Kidney tubule cell (primary cell): ENCODE measurements at places on chromosomes 11 and 22.

- DNase-seq: peak; percentile 34
Observed at GRCh38 chr11:34379079-34379478, 21.3 kb upstream of the ABTB2 start.

GRCh38 chr11:117126223-117126965 lies 17.7 kb upstream of the PAFAH1B2 start:
- no peak for DNase-seq

DNA sequence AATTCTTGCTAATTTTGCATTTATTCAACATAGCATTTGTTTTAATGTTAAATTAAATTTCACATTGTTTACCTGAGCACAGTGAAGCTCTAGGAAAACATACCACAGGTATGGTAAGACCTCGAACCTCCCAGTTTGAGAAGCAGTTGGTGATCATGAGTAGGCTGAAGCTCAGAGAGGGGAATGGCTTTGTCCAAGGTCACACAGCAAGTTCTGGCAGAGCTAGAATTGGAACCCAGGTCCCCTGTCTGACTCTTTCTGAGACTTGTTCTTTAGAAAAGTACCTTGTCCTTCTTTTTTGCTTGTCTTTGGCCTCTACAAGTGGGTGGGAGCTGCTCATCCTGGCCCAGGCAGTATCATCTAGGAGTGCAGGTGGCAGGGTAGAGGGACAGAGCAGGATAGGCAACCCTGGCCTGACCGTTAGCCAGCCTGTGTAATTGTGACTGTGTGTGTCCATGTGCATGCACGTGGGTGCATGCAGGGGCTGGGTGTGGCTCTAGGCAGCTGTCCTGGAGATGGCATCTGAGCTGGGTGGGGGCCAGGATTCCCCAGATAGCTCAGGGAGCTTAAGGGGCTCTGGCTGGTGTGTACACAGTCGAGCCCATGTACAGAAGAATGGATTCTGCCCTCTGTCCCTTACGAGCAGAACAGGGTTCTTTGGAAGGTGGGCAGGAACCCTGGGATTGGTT lies 21.6 kb downstream of the PHLDB1 start:
- DNase-seq: no peak

DNA sequence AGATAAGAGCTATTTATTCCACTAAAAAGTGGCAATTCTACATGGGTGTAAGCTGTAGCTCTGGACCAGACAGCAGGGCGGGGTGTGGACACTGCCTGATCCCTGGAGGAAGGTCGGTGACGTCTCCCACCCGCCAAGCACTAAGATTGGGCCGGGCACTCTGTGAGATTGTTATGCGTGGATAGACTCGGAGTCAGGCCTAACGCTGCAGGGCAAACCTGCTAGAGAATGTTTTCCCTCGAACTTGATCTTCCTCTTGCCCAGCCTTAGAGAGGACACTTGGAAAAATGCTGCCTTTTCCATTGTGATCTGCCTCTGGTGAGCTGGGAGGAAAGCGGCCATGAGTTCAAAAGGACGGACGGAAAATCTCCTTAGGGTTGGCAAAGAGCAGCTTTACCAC lies 1273.4 kb downstream of the TBC1D22A start:
- no peak for DNase-seq

GRCh38 chr11:47924184-47924691 lies 56.1 kb upstream of the PTPRJ start:
- DNase-seq: peak; percentile 97

- no peak for DNase-seq
Observed at GRCh38 chr11:87572881-87573280, 535.1 kb downstream of the TMEM135 start.

DNA sequence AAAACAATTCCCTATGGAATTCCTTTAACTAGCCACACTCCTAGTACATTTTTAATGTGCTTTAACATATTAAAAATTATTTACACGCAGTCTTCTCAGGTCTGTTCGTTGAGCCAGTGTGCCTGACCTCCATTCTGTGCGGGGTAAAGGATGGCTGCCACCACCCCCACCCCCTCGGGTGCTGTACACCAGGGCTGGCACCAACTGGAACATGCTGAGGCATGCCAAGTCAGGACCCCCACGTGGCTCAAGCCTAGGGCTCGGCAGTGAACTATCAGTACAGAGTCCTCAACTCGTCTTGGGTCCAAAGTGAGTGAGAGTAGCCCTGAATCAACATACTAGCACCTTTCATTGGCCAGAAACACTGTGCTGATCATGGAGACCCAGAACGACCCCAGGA lies 32.5 kb upstream of the PHF21B start:
- DNase-seq: no peak

DNA sequence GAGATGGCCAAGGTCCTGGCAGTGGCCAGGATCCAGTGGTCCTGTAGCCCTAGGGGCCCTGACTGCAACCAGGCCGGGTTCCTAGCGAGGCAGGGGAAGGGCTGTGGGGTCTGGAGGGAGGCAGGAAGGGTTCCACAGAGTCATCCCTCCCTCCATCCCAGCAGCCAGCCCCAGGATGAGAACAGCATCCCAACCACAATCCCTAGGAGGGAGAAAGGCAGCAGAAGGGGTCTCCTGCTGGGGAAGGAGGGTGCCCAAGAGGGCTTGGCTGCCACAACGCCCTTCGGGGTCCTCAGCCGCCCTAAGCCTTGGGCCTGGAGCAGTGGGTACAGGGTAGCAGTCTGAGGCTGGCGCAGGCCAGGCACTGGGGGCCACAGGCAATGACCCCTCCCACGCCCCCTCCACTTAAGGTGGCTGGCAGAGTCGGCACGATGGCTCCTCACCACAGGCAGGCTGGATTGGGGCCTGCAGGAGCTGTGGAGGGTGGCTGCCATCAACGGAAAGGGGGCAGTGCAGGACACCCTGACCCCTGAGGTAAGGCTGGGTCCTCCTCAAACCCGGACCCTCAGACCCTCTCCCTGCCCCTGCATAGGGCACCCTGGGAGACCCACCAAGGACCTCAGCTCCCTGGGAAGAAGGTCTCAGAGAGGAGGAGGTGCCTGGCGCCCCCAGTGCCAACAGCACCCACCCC lies 7.2 kb downstream of the SLC22A12 start:
- no peak for DNase-seq

GRCh38 chr11:102252339-102252891 lies 64.9 kb upstream of the BIRC3 start:
- DNase-seq: no peak

DNA sequence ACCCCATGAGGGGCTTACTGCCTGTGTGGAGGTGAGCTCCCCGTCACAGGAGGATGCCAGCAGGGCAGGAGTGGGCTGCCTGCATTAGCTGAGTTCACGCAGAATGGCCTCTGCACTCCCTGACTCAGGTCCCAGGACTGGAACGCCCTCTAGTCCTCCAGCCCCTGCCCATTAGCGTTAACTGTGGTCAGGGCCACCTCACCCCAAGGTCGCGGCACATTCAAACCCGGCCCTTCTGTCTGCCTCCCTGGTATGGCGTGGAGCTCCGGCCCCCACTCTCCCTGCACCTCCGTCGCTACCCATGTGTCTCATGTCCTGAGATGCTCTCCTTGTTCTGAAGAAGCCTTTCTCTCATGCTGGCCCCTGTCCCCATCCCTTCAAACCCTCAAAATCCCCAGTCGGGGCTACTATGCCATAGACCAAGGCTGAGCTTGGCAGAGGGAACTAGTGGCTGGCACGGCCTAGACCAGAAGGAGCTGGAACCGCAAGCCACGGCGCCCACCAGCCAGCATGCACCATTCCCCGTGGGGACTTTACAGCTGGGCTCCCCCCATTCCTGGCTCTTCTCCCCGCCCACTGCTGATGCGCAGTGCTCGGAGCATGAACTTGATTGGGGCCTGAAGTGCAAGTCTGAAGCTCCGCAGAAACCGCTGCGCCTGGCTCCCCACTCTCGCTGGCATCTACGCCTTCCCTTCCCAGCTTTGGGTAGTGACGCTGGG lies 79.5 kb upstream of the RTL6 start:
- DNase-seq: no peak

DNA sequence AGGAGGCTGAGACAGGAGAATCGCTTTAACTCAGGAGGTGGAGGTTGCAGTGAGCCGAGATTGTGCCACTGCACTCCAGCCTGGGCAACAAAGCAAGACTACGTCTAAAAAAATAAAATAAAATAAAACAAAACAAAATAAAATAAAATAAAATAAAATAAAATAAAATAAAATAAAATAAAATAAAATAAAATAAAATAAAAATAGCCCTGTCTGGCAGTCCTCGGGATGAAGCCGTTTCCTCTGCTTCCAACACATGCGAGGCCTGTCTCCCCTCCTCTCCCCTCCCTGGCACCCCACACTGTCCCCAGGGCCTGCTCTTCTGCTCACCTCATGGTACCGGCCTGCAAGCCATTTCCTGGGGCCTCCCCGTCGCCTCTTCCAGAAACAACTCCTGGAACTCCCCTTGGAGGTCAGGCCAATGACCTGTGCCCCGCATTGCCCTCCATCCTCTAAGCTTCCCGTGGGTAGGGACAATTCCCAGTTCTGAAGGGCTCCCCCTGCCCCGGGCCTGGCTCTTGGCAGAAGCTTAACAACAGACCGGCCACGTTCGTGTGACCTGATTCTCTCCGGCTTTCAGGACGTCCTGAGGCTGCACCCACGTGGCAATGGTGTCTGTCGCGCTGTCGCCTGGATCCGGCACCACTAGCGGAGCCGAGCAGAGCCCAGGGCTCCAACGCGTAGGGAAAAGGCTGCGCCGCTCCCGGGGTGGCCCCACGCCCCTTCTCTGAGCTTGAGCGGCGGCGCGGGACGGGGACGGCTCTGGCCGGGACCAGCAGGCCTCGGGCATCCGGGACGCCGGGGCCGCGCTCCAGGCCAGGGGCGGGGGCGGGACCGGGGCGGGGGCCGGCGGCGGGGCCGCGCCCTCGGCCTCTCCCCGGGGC lies 456 bp upstream of the PARVB start:
- peak; percentile 55 for DNase-seq

DNA sequence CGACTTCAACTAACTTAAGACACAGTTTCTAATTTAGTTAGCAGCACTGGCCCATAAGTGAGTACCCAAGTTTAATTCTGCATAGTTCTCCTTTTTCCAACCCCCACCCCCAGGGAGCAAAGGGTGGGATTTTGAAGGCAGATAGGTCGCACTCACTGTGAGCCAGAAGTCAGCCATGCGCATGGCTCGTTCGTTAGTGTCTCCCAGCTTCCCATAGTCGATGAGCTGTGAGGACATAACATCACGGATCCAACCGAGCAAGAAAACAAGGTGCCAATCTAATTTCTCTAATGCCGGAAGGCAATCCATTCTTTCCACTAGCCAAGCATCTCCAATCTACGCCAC lies 577 bp downstream of the MRPL17 start:
- DNase-seq: no peak
